ENCODE measurements at places on chromosomes 13 and 19. TPM values are rescaled to one million over a fixed set of nuclear protein-coding genes. Genes with fewer than 3 reads are reported as not detected.

NLRP11 gene
- total RNA-seq, result not detected

TMEM221 gene
- 0.85 TPM for total RNA-seq

LMTK3 gene
- total RNA-seq, result 4.6 TPM

ABCC4 gene
- total RNA-seq, result 22.1 TPM

IL4I1 gene
- total RNA-seq, result 0.79 TPM

ETV2 gene
- total RNA-seq, result 1.9 TPM

ZNF665 gene
- not detected for total RNA-seq

SIGLEC14 gene
- not detected for total RNA-seq

CLDND2 gene
- 10.5 TPM for total RNA-seq

CGB3 gene
- not detected for total RNA-seq

MTIF3 gene
- 18.1 TPM for total RNA-seq

SMAD9 gene
- 0.09 TPM for total RNA-seq

GRIN2D gene
- total RNA-seq, result 11.8 TPM

RFPL4A gene
- total RNA-seq, result 0.22 TPM

SOX1 gene
- total RNA-seq, result not detected

PRTN3 gene
- 0.29 TPM for total RNA-seq

LILRB5 gene
- 0.02 TPM for total RNA-seq

PLK5 gene
- not detected for total RNA-seq

FGF22 gene
- total RNA-seq, result 0.95 TPM

KLC3 gene
- 0.74 TPM for total RNA-seq

Measured in A549 treated with RU486 at 1 μM for 4 hours (cell line).